HTR-8/SVneo (cell line): ENCODE measurements at places on chromosomes 7 and 10.
A peak's percentile ranks its signal among the peaks of the same experiment; 100 is the strongest.

- DNase-seq: no peak
Measured at GRCh38 chr10:108757946-108758345, 1165.4 kb downstream of the XPNPEP1 start.

- DNase-seq: no peak
Measured at GRCh38 chr7:99579956-99580777, 17.9 kb upstream of the TMEM225B start.

DNA sequence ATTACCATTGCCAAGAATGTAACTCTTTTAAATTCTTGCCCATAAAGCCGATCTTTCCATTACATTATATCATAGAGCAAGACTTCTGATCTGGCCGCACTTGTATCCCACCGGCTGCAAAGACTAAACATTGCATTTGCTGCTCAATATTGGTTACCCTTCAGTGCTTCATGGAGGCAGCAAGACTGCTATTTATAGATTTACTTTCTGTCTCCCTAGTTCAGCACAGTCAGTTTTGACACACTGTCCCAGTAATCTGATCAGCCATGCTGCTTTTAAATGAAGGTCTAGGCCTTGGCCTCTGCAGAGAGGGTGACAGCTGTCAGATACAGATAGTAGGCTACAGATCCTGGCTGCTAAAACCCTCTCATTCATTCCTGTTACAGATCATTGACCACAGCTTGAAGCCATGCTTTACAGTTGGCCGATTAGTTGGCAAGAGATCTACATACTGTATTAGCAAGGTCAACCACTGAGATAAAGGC, 562.6 kb upstream of the GALNT17 start:
- DNase-seq: no peak

- peak; percentile 41 for DNase-seq
Measured at GRCh38 chr7:158650821-158651225, 53.8 kb downstream of the NCAPG2 start.

- DNase-seq: no peak
Measured at GRCh38 chr7:49791088-49791741, 17.8 kb downstream of the VWC2 start.

DNA sequence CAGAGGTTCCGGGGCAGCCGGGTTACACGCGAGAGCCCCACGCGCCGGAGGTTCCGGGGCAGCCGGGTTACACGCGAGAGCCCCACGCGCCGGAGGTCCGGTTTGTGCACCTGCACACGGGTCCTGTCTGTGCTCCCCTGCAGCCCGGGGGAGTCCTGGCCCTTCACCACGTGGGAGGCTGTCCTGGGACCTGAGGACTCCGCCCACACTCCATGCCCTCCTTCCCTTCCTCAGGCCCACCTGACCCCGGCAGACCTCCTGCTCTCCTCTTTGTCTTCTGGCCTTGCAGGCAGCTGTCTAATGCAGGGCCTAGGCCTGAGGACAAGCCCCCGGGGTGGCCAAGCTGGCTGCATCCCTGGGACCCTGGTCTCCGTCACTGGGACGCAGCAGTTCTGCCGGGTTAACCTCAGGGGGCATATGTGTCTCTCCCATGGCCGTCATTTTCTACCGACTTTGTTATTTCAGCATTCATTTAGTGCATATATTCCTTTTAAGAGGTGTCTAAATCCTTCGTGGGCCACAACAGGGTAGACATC, 374.6 kb downstream of the DNAJB6 start:
- no peak for DNase-seq

- DNase-seq: no peak
Measured at GRCh38 chr10:125156739-125157480, 3.5 kb downstream of the CTBP2 start.

- no peak for DNase-seq
Measured at GRCh38 chr7:67807826-67808225, 811.2 kb downstream of the TYW1 start.

DNA sequence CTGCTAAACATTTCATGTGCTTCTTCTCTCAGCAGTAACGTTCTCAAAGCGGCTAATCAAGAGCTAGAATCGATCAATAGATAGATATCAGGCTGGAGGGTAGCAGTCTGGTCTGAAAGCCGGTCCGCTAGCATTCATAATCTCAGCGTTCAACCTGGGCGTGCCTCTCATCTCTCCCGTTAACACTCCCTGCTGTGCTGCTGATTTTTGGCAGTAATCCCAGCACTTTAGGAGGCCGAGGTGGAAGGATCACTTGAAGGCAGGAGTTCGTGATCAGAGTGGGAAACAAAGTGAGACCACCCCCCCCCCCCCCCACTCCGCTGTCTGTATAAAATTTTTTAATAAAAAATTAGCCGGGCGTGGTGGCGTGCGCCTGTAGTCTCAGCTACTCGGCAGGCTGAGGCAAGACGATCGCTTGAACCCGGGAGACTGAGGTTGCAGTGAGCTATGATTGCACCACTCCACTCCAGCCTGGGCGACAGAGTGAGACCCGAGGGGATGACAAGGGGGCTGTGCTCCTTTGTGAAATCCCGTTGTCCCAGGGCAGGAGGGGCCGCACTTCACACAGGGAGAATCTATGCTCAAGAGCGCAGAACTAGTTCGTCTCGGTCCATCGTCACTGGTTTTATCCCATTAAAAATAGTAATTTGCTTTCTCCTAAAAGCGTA, 624 bp upstream of the CEP55 start:
- DNase-seq: no peak
